ENCODE measurements at places on chromosomes 7 and 10. TPM values are rescaled to one million over a fixed set of nuclear protein-coding genes. Genes with fewer than 3 reads are reported as not detected.

Gene MACC1
- under 0.01 TPM for total RNA-seq

Gene DPYSL4
- total RNA-seq, result 11.8 TPM

Gene PRPS1L1
- total RNA-seq, result not detected

Gene MSS51
- 0.60 TPM for total RNA-seq

Gene DDC
- total RNA-seq, result not detected

Gene CTTNBP2
- total RNA-seq, result not detected

Gene CACNA2D1
- 7.6 TPM for total RNA-seq

Gene MYL7
- not detected for total RNA-seq

Gene ATE1
- 31.7 TPM for total RNA-seq

Gene PLCE1
- 0.44 TPM for total RNA-seq

Gene CALHM1
- total RNA-seq, result not detected

Gene PTPRE
- total RNA-seq, result 254 TPM

Gene HHEX
- 38.8 TPM for total RNA-seq

Gene LRMDA
- total RNA-seq, result 17.3 TPM

Gene CFAP46
- 0.20 TPM for total RNA-seq

Gene CXCL12
- total RNA-seq, result 7.1 TPM

Gene C1QL3
- total RNA-seq, result 0.65 TPM

Gene IFIT2
- 8.1 TPM for total RNA-seq

Gene PIP
- not detected for total RNA-seq

Gene PCLO
- total RNA-seq, result 0.87 TPM

Gene ATRNL1
- 0.20 TPM for total RNA-seq

Gene CTAGE6
- total RNA-seq, result 0.20 TPM

Gene LDB3
- total RNA-seq, result not detected

Gene PRLHR
- total RNA-seq, result not detected

Gene DKK1
- 15.7 TPM for total RNA-seq

Gene UCN3
- not detected for total RNA-seq

Gene IKZF1
- total RNA-seq, result under 0.01 TPM

Gene ATXN7L1
- total RNA-seq, result 3.5 TPM

Gene PPP3CB
- 6.3 TPM for total RNA-seq

Gene PRTFDC1
- 7.6 TPM for total RNA-seq

Gene HMX3
- total RNA-seq, result not detected
